ENCODE measurements at places on chromosomes 4 and X.

DNA sequence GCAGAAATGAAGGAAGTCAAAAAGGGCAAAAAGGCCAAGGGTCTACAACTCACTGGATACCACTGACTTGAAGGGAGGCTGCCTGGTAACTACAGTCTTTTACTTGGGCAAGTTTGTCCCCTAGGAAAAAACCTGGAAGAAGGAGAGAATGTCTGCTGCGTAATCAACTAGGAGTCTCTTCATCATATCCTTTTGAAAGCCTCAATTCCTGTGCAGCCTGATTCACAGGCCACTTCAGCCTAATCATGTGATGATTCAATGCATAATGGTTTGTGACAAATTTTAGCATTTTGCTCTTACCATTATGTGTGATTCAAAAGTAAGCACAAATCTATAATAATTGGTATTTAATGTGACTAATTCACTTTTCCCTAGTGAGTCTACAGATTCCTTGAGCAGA lies 273.6 kb downstream of the FRMPD4 start:
- DNase-seq = no peak

DNA sequence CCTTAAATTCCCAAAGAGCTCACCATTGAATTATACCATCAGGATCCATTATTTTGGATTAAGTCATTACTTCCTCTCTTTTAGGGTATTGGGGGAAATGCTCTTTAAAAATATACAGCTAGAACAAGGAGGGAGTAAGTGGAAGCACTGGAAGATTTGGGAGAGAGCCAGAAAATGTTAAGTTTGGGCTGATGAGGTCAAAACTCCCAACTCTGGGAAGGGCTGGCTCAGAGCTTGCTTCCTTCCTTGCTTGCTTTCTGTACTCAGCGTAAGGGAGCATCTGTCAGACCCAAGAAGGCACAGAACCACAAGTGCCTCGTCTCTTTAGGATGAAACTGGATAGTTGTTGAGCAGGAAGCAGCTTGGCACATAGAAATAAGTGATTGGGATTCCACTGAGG lies 138.2 kb downstream of the GUCY2F start:
- DNase-seq = no peak

DNA sequence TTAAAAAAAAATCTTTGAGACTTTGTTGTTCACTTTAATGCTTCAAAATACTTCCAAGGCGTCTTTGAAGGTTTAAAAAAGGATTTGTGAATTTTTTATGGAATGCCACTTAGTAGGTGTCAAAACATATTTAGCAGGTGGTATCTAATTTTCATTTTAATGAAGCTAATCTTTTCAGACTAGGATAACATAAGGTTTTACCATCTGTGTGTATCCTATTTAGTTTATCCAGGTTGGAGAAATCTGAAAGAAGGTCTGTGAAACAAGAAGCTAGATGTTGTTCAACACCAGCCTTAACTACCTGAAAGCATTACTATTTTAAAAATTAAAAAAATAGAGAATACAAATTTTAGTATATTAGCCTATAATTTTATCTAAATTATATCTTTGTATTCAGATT lies 193.4 kb downstream of the GRID2 start:
- no peak for DNase-seq

DNA sequence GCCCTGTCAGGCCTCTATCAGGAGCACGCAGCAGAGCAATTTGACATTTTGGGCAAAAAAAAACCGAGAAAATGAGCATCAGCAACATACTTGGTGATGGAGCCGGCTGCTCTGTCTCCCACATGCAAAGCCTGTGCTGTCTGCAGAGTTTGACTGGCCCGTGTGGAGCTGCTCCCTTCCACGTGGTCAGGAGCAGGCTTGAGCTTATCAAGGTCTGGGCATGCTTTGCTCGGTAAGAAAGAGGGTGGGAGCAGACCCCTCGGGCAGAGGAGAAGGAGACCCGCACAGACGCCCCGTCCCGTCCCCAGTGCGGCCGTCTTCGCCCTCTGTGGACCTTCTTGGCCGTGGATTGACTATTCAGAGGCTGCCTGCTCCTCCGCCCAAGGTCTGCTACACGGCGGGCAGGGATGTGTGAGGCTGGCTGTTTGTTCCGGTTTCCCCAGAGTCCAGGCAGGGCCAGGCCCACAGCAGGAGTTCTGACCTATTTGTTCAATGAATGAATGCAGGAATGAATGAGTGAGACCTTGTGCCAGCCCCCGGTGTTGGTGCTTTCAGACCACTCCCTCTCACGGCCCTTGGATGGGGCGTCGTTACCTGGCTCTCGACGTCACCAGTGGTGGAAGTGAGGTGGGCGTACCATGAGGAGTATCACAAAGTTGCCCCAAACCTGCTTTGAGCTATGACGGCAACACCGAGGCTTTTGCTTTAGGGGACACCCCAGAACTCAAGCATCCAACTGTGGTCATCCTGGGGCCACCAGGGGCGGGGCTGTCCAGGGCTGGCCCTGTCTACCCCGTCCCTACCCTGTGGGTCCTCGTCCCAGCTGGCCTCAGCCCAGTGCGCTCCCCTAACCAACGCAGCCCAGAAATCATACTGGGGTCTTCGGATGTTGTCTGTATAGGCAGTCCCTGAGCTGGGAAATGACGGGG lies 54.7 kb upstream of the ADRA2C start:
- DNase-seq = no peak

DNA sequence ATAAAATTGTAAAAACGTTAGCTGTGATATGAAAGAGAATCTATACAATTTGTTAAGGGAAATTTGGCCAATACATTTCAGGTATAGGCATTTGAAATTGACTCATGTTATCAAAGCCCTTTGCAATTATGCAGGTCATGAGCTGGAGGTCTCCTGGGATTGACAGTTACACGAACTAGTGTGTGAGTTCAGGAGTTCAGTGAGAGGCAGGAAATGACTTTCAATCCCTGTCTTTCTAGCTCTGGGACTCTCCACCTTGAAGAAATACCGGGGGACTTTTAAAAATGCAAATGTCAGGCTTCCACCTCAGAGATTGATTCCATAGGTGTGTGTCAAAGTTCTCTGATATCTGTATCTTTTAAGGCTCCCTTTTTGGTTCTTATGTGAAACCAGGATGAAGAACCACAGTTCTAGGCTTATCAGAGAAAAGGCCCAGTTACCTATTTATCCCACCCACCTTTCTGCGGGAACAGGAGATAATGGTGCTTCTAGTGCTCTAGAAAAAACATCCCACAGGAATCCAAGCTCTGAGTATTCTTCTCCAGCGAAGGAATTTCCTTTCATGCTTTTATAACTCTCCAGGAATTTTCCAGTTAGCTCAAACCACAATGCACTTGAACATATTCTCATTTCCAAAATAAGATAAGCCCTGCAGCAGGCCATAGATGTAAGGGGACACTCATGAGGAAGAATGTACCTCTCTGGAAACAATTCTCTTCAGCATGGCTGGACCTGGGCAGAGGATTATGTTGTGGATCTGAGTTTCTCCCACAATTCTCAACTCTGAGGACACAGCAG lies 501.0 kb downstream of the IDS start:
- DNase-seq = no peak

GRCh38 chrX:109199726-109200125 lies 282.2 kb downstream of the GUCY2F start:
- no peak for DNase-seq

- no peak for DNase-seq
These were observed 73.2 kb downstream of the SORBS2 start for GRCh38 chr4:185738820-185739219.

DNA sequence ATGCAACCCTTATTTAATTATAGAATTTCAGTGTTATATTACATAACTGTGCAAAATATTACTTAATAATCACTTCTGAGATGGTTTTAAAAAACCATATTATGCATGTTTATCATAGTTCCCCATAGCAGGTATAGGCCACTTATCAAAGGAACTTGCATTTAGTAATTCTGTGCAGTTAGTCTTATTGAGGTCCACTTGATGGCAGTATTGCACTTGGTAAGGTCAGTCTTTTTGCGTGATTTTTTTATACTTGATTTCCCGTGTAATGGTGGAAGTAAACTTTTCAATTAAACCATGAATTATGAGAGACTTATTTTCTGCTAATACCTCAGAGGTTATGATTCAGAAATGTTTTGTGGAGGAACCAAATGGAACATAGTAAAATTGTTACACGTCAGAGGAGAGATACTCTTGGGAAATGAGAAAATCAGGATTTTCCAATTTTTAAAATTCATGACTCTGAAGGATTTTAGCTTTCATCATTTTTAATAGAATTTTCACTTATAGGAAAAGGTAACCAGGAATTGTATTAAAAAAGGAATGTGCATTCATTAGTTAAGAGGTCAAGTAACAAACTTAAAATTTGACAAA lies 230.0 kb downstream of the CCSER1 start:
- DNase-seq = peak; percentile 7

DNA sequence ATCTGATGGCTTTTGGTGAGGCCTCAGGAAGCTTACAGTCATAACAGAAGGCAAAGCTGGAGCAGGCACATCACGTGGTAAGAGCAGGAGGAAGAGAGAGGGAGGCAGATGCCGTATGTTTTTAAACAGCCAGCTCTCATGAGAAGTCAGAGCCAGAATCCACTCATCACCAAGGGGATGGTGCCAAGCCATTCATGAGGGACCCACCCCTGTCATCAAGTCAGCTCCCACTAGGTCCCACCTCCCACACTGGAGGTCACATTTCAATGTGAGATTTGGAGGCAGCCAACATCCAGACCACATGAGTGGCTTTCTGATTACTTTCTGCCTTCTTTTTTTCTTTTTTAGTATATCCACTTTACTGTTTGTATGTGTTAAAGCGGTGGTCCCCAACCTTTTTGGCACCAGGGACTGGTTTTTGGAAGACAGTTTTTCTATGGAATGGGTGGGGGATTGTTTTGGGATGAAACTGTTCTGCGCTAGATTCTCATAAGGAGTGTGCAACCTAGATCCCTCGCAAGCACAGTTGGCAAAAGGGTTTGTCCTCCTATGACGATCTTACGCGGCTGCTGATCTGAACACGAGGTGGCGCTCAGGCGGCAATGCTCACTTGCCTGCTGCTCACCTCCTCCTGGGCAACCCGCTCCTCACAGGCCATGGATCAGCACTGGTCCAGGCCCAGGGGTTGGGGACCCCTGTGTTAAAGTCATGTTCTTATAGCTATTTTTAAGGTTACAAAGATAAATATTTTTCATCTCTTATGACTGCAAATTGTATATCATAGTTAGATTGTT lies 61.7 kb downstream of the SLIT2 start:
- no peak for DNase-seq

DNA sequence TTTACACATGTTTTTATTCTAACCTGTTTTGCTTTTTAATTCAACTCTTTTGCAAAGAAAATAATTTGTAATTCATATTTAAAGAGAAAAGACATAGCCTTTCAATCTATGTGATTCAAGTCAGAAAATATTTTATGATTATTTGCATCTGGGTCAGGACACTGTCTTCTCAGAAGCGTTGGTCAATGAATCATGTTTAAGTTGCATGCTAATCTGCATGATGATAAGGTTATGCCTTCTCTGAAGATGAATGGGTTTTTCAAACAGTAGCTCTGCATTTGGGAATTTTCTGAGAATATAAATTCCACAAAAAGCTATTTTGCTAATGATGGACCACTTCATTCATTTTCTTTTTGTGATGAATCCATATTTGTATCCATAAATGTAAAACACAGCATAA lies 282.5 kb downstream of the TMA16 start:
- DNase-seq = no peak

- DNase-seq = no peak
These were observed 340.4 kb upstream of the FAT1 start for GRCh38 chr4:187064033-187064432.

- DNase-seq = no peak
These were observed 645 bp upstream of the RAB28 start for GRCh38 chr4:13484749-13485221.

DNA sequence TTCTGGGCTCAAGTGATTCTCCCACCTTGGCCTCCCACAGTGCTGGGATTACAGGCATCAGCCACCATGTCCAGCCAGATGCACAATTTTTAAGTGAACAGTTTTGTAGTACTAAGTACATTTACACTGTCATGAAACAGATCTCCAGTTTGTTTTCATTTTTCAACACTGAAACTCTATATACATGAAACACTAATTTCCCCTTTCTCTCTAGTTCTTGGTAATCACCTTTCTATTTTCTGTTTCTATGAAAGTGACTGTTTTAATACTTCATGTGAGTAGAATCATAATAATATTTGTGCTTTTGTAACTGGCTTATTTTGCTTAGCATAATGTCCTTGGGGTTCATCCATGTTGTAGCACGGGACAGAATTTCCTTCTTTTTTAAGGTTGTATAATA lies 237.4 kb downstream of the CAMK2D start:
- DNase-seq = no peak

- no peak for DNase-seq
These were observed 649.6 kb upstream of the DIPK2B start for GRCh38 chrX:45850197-45850774.

Data from GM04504 (cell line).